ENCODE measurements at places on chromosomes 6 and 20.

- no peak for DNase-seq
Measured at GRCh38 chr6:157625111-157625510, 197.9 kb upstream of the SNX9 start.

DNA sequence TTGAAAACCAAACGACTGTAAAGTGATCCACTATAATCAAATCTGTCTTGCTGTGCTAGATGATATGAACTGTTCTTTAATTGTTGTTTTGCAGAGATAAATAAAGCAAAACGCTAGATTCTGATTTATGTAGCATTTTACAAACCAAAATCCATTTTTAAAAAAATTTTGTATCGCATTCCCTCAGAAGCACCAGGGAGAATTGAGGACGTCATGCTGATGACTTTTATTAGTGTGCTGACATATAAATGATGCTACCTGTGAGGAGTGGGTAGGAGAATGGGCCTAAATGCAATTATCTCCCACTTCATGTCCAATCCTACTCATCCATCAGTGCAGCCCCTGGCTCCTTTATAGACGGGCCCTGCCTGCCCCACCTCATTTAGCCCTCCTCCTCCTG, 282.4 kb downstream of the PACRG start:
- DNase-seq = no peak

DNA sequence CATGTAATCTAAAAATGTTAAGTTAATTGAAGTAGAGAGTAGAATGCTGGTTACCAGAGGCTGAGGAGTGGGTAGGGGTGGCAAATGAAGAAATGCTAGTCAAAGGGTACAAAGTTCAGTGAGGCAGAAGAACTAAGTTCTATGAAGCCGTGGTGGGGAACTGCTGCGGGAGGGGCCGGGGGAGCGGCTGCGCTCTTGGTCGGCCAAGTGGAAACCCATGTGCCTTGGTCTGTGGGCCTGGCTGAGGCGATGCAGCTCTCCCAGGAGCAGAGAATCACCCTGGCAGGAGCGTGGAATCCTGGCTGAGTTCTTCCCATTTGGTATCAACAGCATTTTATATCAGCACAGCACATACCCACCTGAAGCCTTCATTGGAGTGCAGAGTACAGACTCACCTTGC, 22.3 kb downstream of the TTLL2 start:
- DNase-seq = no peak

DNA sequence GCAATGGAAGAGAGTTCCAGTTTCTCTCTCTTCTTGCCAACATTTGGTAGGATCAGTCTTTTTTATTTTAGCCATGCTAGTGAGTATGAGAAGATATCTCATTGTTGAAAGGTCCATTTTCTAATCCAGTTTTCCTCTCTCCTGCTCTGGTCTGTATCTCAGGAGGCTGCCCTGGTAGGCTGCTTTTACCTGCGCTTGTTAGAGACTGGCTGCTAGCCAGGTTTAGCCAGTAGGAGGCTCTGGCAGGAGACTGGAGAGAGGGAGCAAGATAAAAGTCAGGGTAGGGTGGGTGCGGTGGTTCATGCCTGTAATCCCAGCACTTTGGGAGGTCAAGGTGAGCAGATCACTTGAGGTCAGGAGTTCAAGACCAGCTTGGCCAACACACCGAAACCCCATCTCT, 68.6 kb upstream of the FOXP4 start:
- DNase-seq = no peak

DNA sequence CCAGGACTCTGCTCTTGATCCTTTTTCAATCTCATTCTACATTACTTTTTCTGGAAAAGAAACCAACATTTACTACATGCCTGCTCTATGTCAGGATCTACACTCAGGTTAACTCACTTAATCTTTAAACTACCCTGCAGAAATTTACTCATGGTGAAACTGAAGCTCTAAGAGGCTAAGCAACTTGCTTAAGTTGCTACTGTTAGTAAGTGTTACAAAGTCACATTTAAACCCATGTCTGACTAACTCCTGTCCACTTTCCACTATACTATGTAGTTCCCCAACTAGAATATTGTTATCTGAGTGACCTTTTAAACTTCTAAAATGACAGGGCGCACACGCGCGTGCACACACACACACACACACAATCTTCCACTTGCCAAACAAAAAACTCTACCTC, 5.0 kb downstream of the CEP162 start:
- no peak for DNase-seq

- no peak for DNase-seq
Measured at GRCh38 chr6:101268541-101268940, 125.0 kb upstream of the GRIK2 start.

DNA sequence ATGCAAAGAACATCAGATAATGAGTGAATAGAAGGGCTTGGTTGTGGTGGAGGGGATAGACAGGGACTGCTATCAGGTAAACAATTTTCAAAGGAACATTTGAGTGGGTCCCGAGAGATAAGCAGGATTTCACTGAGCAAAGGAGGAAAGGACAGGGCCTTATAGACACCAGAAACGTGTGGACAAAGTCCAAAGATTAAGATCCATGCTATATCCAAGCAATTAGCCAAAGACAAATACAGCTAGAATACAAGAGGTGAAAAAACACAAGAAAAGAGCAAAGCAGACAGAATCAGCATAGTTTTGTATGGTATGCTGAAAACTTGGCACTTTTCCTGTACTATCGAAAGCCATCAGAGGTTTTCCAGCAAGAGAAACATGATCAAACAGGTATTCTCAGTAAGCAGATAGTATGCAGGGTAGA, 59.8 kb downstream of the CDK19 start:
- DNase-seq = no peak

GRCh38 chr20:63060057-63060991, 53.6 kb upstream of the BHLHE23 start:
- DNase-seq = no peak

GRCh38 chr6:4078691-4079471, at the start of gene FAM217A:
FAM217A (minus strand) TSS chr6:4079137; CDS start chr6:4077414, 1,723 bp downstream.
- no peak for DNase-seq

DNA sequence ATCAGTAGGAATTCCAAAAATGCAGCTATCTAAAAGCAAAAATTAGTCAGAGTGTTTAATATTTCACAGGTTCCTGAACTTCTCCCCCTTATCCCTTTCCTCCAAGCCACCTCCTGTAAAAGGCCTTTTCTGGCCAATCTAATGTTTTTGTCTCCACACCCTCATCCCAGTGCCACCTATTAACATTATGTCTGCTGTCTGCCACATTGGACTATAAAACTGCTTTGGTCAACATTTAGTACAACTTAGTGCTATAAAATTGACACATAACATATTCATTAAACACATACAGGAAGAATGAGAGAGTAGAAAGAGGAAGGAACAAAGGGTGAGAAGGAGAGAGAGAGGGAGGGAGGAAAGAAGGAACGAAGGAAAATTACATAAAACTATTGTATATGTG, 47.7 kb downstream of the MMUT start:
- no peak for DNase-seq

DNA sequence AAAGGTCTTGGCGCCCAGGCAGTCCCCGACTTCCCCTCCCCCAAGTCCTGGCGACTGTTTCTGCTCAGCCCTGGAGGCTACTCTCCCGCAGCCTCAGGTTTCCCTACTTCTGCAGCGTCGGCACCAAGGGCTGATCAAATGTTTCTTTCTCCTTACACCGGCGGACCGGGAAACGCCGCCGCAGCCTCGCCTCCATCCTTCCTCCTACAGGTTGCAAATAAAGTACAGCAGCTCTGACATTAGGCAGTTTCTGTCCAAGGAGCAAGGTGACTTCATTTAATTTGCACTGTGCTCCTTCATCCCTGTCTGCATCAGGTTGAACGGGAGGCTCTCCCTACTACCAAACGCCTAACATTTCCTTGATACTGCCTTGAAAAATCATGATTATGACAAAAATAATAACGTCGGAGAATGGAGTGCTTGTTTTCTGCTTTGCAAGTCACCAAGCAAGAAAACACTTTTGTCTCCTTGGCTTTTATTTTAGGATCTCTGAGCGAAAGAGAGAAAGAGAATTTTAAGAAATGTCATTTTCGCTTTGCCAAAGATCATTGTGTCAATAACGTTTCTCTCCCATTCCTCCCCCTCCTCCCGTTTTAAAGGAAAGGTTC, 1.0 kb downstream of the CLIC5 start:
- DNase-seq = no peak

GRCh38 chr20:24966317-24967012, 17.4 kb downstream of the CST7 start:
- DNase-seq = no peak

GRCh38 chr6:2436410-2437154, 191.2 kb upstream of the GMDS start:
- DNase-seq = no peak

DNA sequence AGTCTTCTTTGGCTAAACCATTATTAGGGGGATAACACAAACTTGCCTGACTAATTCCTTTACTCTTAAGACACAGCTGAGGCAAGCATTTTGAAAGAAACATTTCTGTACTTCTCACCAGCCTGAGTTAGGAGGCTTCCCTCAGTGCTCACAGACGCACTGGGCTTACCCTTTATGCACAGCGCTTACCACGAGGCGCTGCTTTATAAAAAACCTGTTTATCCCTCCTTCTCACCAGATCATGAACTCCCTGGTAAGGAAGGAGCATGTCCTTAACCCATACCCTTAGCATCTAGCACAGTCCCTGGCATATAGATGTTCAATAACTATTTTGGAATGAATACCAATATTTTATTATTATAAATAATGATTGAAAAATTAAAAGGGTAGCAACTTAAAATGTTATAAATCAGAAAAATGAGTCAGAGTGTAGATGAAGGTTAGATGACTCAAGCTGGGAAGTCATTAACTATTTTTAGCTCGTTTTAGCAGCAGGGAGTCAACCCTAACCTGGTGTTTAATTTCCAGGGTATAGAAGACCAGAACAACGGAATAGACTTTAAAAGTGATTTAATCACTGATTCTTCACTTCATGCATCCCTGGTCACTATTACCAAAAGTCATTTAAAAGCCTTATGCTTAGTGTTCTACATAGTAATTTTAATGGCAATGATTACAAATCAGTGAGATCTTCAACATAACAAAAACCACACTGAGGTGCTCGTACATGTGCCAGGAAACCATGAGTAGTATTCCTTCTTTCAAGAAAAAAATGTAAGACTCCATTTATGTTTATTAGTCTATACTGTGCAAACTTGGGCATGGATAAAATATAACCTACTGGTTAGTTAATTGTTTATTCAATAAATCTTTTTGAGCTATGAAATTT, 4.1 kb upstream of the TPD52L1 start:
- no peak for DNase-seq

DNA sequence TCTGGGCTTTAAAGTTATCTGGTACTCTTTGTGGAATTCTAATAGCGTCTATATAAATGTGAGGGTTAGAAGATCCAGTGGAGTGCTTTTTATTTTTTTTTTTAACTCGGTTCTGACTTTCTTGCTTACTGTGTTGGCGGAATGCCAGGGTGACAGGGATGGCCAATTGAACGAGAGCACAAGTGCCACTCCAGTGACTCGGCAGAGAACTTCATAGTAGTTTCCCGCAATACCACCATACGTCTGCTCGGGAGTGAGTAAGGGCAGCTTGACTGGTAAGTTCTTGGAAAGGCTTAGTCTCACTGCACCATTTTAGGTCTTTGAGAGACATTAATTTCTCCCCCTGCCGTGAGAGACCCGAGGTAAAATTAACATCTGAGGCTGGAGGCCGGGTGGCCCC, 49.4 kb upstream of the TULP1 start:
- no peak for DNase-seq

DNA sequence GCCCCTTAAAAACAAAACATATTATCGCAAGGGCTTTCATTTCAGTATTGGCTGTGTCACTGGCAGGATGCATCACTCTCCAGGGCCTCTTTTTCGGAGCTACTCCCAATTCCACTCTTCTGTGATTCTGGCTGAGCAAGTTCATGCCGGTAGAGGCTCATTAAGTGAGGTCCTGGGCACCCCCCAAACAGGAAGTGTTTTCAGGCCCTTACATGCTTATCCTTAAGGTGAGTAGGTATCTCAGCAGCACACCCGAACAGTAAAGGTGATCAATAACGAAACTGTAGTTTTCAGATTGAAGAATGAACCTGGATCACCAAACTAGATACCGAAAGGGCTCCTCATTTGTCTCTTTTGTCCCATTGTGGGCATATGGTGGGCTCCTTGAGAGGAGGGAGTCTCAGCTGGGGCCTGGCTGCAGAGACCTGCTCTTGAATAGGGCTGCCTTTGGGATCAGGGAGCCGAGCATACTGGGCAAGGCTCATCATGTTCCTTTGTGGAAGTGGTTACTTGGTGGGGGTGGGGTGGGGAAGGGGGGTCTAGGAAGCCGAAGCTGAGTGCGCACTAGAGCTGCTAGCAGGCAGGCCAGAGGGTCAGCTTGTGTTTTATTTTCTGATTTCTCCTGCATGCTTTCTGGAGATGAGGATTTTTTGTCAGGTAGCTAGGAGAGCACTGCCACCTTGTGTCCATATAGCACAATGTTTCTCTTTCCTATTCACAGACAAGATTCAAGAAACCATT, 65.2 kb downstream of the CDS2 start:
- no peak for DNase-seq

- DNase-seq = no peak
Measured at GRCh38 chr6:170172392-170172791, 118.5 kb downstream of the DLL1 start.

DNA sequence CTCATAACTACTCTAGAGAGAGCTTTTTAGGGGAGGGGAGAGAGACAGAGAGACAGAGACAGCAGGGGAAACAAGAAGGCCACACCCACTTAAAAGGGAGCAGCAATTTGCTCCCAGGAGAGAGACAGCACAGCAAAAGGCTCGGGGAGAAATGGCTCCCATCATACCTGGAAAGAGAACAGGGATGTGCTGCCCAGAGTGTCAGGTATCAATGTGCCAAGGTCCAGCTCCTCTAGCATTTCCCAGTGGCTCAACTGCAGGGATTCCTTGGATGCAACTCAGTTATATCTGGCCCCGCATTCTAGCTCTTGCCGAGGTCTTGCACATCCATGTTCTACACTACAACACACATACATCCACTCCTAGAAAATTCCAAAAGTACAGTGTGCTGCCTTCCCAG, 304.0 kb upstream of the CDYL start:
- no peak for DNase-seq

DNA sequence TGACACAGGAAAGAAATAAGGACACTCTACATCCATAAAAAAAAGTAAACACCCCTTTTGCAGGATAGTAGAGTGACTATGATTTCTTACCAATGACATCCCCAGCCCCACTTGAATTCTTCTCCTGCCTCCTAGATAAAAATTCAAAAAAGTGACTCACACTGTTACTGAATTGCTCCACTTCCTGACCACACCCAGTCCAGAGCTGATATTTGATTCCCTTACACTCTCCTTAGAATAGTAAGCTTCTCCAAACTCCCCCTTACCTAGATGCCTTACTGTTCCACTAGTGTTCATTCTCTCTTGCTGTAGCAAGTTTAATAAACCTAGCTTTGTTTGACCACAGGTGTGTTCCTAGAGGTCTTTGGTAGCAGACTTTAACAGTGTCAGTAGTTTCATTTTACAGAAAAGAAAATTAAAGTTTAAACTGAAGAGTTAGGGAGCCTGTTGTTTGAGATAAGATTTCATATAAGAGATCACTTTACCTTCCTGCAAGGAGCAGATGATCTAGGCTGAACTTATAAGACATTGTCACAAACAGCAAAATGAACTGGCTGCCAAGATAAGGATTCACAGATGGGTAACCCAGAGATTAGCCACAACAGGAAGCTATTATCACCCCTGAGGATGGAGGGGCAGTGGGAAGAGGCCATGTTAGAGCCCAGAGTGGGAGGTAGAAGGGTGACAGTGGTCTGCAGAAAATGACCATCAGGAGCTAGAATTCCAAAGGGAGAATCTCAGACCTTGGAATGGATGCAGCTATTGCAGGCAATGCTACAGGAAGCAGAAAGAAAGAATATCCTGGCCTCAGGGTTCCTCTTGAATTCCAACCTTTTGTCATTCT, 28.4 kb upstream of the BTN3A2 start:
- no peak for DNase-seq

GRCh38 chr6:140160909-140161308, 786.5 kb upstream of the CITED2 start:
- no peak for DNase-seq

- no peak for DNase-seq
Measured at GRCh38 chr20:25045343-25045712, 12.6 kb downstream of the ACSS1 start.

Data from stimulated activated CD4-positive, alpha-beta T cell treated with anti-CD3 and anti-CD28 coated beads, Interleukin-2, amount 100 ng/mL, for 48 hours (primary cell).